K562 (cell line): ENCODE measurements at places on chromosomes 3 and 15. TPM values are rescaled to one million over a fixed set of nuclear protein-coding genes. Genes with fewer than 3 reads are reported as not detected.

SUSD5 gene
- not detected in 2 replicates for total RNA-seq

SHC4 gene
- total RNA-seq, result 0.40 and 0.51 TPM in 2 replicates

DNA sequence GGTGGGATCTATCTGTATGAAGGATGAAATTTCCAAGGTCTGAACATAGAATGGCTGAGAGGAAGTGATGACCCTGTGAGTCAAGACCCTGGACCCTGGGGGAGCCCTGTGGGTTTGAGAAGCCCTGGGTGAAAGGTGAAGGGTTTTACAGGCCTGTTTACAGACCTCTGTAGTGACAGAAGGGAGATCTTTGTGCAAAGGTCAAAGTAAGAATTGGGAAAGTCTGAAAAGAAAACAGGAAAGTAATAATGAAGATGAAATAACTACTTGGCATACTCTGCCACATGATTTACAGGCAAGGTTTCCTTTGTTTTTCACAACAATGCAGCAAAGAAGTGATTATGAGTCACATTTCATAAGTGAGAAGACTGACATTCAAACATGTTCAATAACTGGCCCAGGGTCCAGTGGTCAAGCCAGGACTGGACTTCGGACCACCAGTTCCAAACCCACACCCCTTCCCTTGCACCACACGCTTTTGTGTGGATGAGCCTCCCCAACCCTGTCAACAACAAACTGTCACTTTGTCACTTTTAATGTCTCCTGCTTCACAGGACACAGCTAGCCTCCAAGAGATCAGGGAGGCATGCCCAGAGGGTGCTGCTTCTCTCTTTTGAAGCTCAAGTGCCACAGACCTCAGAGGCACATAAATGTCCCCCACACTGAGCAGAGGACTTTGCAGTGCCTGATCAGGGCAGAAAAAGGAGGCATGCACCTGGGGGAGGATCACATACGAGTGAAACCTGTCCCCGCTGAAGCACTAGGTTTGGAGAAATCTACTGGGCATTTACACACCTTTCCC lies 21.5 kb downstream of the CD86 start:
- H3K4me1 ChIP-seq, result no peaks in the 10 kb centered on the region
- peaks cover 6% of the 10 kb centered on the region; the same call in 1 of the 2 replicates for H3K27me3 ChIP-seq

- DNase-seq, result no peak
- no peak overlapping the region for H3K27ac ChIP-seq
- no peak overlapping the region for H3K4me3 ChIP-seq
- H3K36me3 ChIP-seq, result no peaks in the 10 kb centered on the region
- no peaks in the 10 kb centered on the region for H3K4me1 ChIP-seq
These were observed 20.5 kb upstream of the CDIN1 start for GRCh38 chr15:36558921-36559320.

GRCh38 chr3:66495668-66496045 lies 5.2 kb downstream of the LRIG1 start:
- DNase-seq, result no peak
- H3K36me3 ChIP-seq, result no peaks in the 10 kb centered on the region
- no peak overlapping the region for H3K4me3 ChIP-seq
- H3K27ac ChIP-seq, result no peak overlapping the region

DNA sequence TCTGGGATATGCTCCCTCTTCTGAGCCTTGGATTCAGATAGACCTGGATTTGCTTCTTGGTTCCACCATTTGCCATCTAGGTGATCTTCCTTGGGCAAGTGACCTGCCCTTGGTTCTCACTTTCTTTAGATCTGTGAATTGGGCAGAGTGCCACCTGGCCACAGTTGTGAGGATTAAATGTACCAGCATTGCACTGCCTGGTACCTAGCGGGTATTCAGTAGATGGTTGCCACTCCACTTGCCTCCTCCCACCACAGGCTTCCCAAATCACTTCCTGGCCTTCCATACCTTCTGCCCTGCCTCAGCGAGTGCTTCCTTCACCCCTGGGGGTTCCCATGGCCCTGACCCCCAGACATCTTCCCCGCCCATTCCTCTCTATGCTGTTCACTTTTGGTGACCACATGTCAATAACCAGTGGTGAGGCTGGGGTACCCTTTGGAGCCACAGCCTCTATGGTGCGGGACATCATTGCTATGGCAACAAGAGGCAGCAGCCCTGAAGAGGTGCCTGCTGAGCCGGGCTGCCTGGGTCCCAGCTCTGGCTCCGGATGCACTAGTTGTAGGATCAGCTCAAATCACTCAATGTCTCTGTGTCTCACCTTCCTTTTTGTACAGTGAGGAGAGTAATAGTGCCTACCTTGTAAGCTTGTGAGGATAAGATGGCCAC lies 40.5 kb downstream of the CMTM7 start:
- H3K4me3 ChIP-seq, result no peak overlapping the region
- peaks cover 52% of the 10 kb centered on the region for H3K27me3 ChIP-seq
- H3K36me3 ChIP-seq, result no peaks in the 10 kb centered on the region
- H3K27ac ChIP-seq, result no peak overlapping the region
- no peak for DNase-seq
